ENCODE measurements at places on chromosomes 3 and 15.
A peak's percentile ranks its signal among the peaks of the same experiment; 100 is the strongest.

DNA sequence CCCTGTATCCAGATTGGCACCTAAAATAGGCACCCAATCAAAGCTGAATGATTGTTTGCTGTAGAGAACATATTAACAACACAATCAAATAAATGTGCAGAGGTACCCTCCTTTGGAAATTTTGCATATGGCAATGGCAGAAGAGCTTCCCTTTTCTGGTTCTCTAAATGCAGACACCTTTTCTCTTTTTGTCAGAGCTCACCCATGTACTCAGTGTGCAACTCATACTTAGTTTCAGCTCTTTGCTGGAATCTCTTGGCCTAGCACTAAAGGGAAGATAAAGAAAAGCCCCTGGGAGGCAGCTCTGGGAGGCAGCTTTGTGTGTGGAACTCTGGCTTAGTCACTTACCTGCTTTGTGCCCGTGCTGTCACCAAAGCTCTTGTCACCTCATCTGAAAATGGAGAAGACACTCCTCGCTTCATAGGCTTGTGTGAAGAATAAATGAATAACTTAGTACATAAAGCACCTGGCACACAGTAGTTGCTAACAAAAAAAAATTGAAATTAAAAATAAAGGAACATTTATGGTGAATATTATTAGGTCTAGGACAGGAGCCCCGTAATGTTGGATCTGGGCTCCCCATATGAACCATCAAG lies 28.8 kb downstream of the ST6GAL1 start:
- no peak for DNase-seq

DNA sequence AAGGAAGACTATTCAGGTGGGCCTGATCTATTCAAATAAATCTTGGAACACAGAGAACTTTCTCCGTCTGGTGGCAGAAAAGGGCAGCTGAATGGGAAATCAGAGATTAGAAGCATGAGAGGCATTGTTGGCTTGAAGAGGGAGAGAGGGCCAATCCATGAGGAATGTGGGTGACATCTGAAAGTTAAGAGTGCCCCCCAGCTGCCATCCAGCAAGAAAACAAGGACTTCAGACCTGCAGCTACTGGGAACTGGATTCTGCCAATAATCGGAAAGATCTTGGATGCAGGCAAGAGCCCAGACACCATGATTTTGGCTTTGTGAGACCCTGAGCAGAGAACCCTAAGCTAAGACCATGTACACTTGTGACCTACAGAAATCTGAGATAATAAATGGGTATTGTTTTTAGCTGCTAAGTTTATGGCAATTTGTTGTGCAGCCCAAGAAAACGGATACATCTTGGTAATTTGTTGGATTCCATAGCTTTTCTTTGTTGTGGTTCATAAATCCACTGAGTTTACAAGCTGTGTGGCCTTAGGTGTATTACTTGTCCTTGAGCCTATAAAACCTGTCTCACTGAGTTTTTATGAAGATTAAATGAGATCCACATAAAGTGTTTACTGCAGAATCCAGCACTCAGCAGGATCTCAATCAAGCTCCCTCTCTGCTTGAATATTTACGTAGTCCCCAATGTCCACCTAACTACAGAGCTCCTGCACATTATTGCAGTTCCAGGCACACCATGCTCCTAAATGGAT lies 82.1 kb upstream of the PRTG start:
- DNase-seq = no peak

DNA sequence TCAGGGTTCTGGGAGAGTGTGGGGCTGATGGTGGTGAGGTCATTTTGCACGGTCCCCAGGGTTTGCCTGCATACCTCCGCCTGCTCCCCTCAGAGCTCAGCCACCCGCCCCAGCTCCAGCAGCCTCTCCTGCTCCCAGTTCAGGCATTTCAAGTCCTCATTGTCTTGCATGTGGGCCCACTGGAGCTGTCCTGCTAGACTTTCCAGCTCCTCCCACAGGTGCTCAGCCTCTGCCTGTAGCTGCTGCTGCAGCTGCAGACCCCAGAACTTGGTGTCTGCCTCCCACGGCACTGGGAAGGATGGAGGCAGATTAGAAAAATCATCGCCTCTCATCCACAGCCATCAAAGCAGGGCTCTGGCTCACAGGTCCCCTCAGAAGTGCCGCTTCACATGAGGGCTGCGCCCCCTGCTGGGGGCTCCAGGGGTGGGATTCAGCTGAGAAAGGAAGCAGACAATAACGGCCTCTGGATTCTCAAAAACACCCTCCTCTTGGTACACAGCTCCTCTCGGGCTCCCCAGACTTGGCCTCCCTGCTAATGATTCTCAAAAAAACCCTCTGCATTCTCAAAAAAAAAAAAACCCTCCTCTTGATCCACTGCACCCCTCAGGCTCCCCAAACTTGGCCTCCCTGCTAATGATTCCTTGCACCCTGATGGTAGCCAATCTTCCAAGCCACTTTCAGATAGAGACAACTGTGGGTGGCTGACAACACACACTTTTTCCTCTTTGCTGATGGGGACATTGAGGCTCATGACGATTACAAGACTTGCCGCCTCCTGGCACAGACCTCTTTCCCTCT lies 89.3 kb upstream of the C2CD4B start:
- DNase-seq = peak; percentile 8

DNA sequence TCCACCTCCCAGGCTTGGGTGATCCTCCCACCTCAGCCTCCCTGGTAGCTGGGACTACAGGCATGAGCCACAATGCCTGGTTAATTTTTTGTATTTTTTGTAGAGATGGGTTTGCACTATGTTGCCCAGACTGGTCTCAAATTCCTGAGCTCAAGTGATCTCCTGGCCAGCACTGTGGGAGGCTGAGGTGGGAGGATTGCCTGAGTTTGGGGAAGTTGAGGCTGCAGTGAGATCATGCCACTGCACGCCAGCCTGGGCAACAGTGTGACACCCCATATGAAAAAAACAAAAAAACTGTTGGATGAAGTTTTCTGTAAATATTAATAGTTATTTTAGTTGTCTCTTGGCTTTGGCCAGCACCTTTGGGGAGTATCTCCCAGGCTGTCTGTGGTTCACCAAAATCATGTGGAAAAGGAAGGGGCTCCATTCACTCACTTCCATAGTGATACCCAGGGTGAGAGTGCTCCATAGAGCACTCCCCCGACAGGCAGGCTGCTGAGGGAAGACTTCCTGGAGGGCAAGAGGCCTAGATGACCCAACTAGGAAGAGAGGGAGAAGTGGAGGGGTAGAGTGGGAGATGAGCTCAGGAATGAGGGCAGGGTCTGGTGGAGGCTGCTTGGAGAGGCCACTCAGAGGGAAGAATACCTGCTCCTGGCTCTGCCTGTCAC lies 47.1 kb downstream of the CDC25A start:
- no peak for DNase-seq

DNA sequence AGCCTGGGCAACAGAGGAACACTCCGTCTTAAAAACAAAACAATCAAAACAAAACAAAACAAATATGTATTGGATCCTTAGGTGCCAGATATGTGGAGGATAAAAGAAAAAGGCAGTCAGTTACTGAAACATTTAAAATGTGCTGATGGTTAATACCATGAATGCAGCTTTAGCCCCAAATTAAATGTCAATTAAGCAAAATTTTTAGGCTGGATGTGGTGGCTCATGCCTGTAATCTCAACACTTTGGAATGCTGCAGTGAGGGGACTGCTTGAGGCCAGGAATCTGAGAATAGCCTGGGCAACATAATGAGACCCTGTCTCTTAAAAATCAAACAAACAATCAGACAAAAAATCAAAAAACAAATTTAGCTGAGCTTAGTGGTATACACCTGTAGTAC lies 8.5 kb upstream of the CHMP2B start:
- no peak for DNase-seq

GRCh38 chr3:110133971-110134370 lies 796.6 kb upstream of the DPPA4 start:
- DNase-seq = no peak

GRCh38 chr15:62121273-62122015 lies 43.6 kb downstream of the C2CD4B start:
- DNase-seq = no peak

GRCh38 chr3:195148549-195148948 lies 122.4 kb downstream of the XXYLT1 start:
- DNase-seq = no peak

GRCh38 chr3:193879864-193880242 lies 256.1 kb upstream of the HES1 start:
- no peak for DNase-seq

DNA sequence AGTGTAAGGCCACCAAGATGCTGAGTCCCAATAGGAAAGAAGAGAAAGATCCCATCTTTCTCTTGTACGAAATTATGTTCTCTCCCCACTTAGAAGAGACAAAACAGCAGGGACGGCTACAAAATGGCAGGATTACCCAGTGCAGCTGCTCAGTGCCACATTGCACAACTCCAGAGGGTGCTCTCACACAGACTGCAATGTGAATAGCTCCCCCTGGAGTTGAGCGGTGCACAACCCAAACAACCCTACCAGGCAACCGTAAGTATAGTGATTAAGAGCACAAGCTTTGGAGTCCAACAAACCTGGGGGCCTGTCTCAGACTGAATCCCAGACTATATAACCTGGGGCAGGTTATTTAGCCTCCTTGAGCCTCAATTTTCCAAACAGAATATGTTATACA lies 3.1 kb upstream of the BHLHE40 start:
- no peak for DNase-seq

- no peak for DNase-seq
Measured at GRCh38 chr3:100932491-100932890, 60.7 kb downstream of the ABI3BP start.

DNA sequence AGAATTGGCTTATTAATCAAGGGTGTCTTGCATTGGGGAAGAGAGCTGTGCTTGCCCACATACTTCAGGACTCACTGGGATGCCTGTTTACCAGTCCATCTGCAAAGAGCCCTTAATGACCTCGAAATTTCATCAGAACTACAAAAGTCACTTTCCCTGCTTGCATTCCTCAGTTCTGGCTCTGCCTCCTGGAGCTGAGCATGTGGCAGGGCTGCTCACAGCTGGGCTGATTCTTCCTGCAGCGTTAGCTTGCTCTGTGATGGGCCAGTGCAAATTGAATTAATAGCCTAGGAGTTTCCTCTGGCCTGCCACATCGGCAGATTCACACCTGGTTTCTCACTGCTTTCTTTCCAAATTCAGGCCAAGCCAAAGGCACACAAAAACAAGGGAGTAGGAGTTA lies 108.9 kb downstream of the DUT start:
- no peak for DNase-seq

GRCh38 chr15:51226576-51227210 lies 111.7 kb downstream of the CYP19A1 start:
- DNase-seq = no peak

DNA sequence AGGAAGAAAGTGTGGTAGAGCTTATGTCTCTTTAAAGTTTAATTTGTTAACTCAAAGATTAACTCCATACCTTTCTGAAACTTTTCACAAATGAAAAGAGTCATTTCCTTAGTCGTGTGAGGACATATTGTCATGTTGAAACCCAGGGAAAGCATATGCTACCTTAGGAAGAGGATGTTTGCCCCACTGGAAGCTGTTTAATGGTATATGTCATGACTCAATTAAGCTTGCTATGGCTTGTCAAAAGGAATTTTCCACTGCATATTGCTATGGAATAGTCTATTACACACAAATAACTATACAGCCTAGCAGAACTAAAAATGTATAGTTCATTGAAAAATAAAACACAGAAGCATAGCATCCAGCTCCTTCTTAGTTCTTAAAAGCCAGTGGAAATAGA lies 69.9 kb downstream of the NSUN3 start:
- no peak for DNase-seq

DNA sequence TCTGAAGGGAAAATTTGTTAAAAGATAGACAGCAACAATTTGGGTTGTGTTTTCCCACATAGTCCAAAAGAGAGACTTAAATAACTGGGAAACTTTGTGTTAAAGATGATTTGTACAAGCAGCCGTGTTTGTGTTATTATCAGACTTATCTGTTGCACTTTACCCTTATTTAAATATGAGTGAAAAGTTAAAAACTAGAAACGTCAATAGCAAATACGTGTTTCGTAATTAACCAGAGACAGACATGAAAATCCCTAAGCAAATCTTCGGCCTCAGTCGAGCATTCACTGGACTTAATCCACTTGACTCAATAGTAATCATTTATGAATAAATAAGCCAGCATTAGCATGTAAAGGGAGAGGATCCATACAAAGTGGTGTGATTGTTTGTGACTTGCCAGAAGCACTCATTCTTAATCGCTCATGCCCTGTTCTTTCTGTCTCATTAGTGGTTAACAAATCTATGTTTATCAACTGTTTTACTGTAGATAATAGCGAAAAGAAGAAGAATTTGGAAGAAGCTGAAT lies 34.2 kb downstream of the BLM start:
- DNase-seq = no peak

DNA sequence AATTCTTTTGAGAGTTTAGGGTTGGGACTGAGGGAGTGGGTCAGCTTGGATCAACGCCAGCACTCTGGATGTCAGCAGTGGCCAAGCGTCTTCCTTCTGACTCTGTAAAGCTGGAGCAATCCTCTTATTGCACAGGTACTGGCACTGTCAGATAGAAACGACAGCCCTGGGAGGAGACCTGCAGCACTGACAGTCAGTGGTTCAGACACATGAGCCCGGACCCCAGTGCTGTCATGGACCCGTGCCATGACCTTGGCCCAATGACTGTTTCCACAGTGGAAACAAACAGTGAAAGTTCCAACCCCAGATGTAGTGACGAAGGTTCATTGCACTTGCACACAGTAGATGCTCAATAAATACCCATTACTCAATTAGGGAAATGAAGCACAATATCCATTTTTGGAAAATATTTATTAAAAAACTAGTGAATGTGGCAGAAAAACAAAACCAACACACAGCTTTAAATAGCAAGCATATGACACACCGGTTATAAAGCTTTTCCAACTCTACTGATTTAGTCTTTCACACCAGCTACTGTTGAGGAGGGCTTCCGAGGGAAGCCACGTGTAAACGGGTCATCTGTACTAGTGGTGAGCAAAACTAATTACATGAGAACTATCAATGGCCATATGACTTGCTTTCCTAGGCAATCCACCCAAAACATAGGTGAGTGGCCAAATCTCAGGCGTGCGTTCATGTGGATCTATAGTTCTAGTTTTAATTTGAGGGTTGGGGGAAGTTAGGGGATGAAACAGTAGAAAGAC lies 22.1 kb downstream of the SIAH2 start:
- DNase-seq = no peak

- no peak for DNase-seq
Measured at GRCh38 chr15:27124287-27124871, 153.4 kb downstream of the GABRG3 start.

DNA sequence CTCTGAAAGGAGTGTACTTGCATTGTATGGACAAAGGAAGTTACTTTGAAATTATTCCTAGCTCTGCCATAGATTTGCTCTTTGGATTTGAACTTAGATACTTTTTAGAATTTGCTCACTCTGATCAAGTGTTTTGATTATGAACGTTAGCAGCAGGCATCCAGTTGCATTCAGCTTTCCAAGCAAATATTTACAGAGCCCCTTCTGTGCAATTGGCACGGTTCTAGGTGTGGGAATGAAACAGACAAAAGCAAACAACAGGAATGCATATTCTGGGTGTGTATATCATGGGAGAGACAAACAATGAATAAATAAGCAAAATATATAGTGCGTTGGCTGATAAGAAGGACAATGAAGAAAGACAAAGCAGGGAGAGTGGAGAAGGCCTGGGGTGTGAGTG lies 125.5 kb upstream of the ADAMTS9 start:
- DNase-seq = no peak

GRCh38 chr15:90033006-90033405 lies 31.9 kb downstream of the ZNF710 start:
- no peak for DNase-seq

- no peak for DNase-seq
Measured at GRCh38 chr15:47718497-47719437, 1.5 kb downstream of the SEMA6D start.

GRCh38 chr3:55445551-55445950 lies 41.6 kb downstream of the WNT5A start:
- no peak for DNase-seq

All from activated CD8-positive, alpha-beta memory T cell treated with anti-CD3 and anti-CD28 coated beads for 4 hours (primary cell).